ENCODE measurements at places on chromosomes 11 and 22.

GRCh38 chr11:128448981-128449713, 138.2 kb downstream of the ETS1 start:
- DNase-seq: no peak

GRCh38 chr11:122115524-122116379, at the start of gene BLID:
TSS of gene BLID (minus strand) at chr11:122116215. CDS start at chr11:122115922, 293 bp downstream.
- DNase-seq: peak; percentile 64

GRCh38 chr22:28581016-28581415, 98.6 kb downstream of the TTC28 start:
- no peak for DNase-seq

DNA sequence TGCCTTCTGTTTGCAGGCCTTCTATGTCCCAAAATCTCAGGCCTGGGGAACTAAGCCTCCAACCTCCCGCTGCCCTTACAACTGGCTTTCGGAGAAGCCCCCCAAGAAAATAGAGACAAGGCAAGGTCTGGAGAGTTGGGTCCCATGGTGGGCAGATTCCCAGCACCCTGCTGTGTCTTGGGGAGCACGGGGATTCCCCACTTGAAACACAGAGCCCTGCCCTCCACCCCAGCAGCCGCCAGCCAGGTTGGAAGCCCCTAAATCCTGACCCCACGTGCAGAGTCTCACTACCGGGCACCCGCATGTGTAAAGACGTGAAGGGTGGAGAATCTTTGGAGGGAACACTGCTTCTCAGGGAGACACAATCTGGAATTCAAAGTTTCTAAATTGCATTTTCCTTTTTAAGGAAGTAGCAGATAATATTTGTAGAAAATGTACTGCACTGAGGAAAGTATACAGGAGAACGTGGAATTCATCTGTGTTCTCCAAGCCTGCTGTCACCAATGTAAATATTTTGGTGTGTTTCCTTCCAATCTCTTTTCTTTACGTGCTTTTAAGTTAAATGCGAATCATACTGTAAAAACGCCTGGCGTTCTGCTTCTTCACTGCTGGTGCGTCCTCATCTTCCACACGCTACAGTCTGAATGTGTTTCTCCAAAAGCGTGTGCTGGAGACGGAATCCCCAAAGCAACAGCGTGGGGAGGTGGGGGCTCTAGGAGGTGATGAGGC, 220.9 kb downstream of the BRD1 start:
- no peak for DNase-seq

- no peak for DNase-seq
Measured at GRCh38 chr11:105988197-105988596, 33.8 kb downstream of the MSANTD4 start.

GRCh38 chr22:30650508-30651116, 15.0 kb downstream of the SLC35E4 start:
- no peak for DNase-seq
